NCI-H187 treated with DMSO at 0.1 percent for 48 hours (cell line): ENCODE measurements at places on chromosomes 5 and 9.

GRCh38 chr5:44953078-44953477, 144.3 kb downstream of the MRPS30 start:
- DNase-seq: no peak

GRCh38 chr9:35341021-35341420, 148.9 kb upstream of the RUSC2 start:
- no peak for DNase-seq

GRCh38 chr9:82134010-82134409, 145.4 kb downstream of the SPATA31D1 start:
- DNase-seq: no peak

GRCh38 chr5:63125392-63125791, 546.8 kb downstream of the LRRC70 start:
- DNase-seq: no peak

GRCh38 chr9:134902936-134903335, 14.8 kb downstream of the FCN1 start:
- DNase-seq: no peak

GRCh38 chr9:15349892-15350761, 43.1 kb upstream of the TTC39B start:
- no peak for DNase-seq

GRCh38 chr9:81590688-81591087, 98.7 kb downstream of the TLE1 start:
- DNase-seq: no peak

DNA sequence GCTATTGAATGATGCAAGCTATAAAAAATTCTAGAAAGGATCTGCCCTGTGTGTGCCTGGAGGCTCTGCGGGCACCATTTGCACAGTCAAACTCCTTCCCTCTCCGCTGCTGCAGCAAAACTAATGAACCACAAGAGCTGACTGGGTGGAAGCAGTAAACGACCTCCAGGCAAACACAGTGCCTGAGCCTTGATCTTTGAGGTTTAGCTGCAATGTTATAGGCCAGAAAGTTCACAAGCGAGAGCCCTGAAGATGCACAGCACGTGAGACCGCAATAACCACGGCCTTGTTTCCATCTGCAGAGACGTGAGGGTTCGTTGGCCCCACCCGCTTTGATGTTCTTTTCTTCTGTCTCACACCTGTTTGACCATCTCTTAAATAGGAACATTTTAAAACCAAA, 69.2 kb upstream of the S1PR3 start:
- no peak for DNase-seq

DNA sequence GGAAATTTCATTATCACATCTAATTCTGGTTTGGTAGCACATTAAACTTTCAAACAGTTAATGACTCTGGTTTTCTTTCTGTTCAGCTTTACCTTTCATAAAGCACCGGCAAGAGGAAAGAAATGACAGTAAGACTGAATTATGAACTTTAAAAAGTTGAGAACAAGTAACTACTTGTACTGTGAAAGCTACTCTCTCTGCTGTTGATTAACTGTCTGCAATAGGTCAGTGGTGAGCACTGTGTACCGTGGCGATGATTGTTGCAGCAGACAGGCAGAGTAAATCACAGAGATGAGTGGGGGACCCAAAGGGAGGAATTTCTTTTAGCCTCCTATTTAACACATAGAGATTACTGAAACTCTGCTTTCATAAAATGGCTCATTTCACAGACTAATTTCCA, 74.0 kb upstream of the MEF2C start:
- DNase-seq: no peak

- no peak for DNase-seq
Observed at GRCh38 chr9:35749515-35750255, 598 bp downstream of the RGP1 start.

DNA sequence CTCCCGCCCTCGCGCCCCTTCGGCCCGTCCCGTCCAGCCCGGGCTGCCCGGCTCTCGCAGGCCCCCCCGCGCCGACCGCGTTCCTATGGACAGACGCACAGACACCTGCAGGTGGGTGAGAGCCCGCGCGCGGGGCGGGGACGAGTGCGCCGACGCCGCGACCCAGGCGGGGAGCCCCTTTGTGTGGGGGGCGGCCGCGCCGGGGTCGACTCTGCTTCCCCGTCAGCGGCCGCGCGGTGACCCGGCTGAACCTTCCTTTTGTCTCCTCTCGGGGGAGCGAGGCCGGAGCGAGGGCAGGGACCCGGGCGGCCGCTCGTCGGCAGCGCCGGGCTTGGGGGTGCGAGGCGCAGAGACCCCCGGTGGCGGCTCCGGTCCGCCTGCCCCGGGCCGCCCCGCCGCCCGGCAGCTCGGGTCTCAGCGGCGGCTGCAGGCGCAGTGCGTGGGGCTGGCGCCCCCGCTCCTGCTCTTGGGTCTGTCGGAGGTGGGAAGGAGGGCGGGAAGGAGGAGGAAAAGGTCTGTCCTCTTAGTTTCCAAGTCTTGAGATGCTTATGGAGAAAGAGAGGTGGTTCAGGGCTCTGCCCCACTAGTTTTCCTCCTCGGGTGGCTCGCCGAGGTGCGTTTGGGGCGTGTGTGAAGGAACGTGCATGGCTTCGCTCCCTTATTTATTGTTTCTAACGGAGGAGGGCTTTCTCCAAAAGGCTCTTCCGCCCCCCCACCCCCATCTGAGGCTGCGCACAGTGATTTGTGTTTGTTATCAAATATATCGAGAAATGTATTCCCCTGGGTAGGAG, 576 bp downstream of the KIAA1958 start:
- DNase-seq: no peak

DNA sequence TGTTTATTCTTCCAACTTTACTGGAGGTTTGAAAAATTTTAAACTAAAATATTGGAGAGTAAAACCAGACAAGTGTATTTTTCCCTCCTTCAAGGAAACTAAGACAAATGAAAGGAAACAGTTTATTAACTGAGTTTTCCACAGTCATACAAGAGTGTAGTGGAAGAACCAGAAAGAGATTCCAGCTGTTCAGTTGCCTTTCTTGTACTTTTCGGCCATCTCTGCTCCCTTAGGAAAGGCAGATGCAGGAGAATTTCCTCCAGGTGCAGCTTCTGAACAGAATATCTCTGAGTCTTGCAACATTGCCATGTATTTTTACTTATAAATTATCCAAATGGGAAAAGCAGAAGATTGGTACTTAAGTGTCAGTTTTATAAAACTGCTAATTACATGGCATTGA, 217.1 kb downstream of the MAST4 start:
- DNase-seq: no peak

GRCh38 chr5:177453852-177454396, 7.3 kb downstream of the PRR7 start:
- no peak for DNase-seq

DNA sequence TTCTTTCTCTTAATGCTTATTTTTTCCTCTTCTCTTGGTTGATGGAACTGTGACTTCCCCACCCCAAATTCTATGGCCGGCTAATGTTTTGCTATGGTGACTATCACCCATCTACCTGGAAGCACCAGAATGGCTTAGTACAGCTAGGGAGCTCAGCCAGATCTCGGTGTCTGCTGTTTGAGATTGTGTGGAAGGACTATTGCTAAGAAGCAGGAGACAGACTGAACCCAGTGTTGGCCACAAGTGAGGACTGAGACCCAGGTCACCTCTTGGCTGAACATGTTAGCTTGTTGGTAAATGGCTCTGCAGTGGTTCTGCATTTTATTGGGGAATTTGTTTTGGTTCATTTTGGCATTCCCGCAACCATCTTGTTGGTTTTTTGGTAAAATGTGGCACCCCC, 2.7 kb downstream of the PRRC2B start:
- no peak for DNase-seq

- no peak for DNase-seq
Observed at GRCh38 chr5:27561408-27561807, 523.0 kb upstream of the CDH9 start.

DNA sequence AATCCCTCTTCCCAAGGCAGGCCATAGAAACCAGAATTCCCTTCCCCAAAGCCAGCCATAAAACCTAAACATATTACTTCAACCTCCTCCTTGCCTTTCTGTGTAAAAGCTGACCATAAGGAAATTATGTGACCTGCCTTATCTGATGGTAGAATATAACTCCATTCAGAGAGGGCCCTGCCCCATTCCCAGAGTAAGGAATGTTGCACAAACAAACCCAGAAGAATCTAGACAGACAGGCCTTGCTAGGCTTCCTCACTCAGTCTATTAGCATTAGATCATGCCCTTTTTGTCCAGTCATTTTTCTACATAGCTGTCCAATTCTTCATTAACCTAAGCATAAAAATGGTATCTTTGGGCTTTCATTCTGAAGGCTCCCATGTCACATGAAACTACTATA, 17.8 kb upstream of the IFNB1 start:
- DNase-seq: no peak

DNA sequence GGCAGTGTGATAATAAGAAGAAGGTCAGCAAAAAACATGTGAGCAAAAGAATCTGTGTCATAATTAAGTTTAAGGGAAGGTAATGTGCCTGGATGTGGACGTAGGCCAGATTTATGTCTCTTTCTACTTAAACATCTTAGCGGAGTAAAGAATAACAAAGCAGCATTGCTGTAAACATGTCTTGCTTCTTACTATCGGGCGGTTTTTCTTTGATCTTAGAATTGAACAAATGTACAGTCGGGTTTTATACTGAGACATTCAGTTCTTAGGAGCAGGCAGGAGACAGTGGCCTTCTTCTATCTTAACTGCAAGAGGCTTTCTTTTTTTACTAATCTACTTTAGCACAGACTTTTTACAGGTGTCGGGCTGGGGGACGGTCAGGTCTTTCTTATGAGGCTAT, 40.4 kb upstream of the FLT4 start:
- no peak for DNase-seq

DNA sequence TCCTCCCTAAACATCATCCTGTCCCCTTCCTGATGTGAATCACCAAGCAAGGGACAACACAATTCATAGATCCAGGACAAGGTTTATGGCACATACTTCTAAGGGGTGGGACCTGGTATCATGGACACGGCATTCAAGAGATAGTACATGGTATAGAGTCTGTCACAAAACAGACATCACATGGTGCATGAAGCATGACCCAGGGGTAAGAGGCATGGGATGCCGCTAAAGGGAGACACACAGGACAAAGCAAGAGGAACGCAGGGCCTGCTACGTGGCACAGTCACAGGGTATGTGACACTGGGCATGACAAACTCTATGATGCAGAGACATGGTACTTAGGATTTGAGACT, 20.7 kb downstream of the GSN start:
- no peak for DNase-seq

GRCh38 chr5:90558344-90559192, at the start of gene ADGRV1:
Gene ADGRV1, plus strand, starts transcription at chr5:90558797. Its CDS starts 99 bp downstream, at chr5:90558896.
- DNase-seq: peak; percentile 91

DNA sequence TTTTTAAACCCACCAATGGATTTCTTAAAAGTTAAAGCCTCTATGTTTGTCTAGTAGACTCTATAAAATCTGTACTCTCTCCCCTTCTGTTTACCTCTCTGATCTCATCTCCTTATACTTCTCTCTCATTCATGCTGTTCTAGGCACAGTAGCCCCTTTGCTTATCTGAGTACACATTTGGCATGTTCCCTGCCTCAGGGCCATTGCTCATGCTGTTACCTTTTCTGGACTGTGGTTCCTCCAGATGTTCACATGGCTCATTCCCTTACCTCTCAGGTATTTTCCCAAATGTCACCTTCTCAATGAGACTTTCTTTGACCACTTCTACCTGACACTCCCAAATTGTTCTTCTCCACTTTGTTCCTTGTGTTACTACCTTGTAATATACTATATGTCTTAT, 176.1 kb downstream of the CWC27 start:
- no peak for DNase-seq

- no peak for DNase-seq
Observed at GRCh38 chr5:107474361-107474715, 196.4 kb downstream of the EFNA5 start.
